ENCODE measurements at places on chromosomes 2 and 18. TPM values are rescaled to one million over a fixed set of nuclear protein-coding genes. Genes with fewer than 3 reads are reported as not detected.

The INHBB gene
- 5.8 TPM for total RNA-seq

The CROCC2 gene
- total RNA-seq: not detected

The FOXI3 gene
- not detected for total RNA-seq

The MYOM1 gene
- total RNA-seq: 32.0 TPM

The CCDC74B gene
- total RNA-seq: 1.5 TPM

The SCYGR4 gene
- total RNA-seq: not detected

The YWHAQ gene
- total RNA-seq: 339 TPM

The AAK1 gene
- 67.0 TPM for total RNA-seq

The ST8SIA3 gene
- total RNA-seq: not detected

The CREG2 gene
- not detected for total RNA-seq

The EVA1A gene
- total RNA-seq: 0.56 TPM

The HJURP gene
- total RNA-seq: 0.42 TPM

The MPV17 gene
- 69.0 TPM for total RNA-seq

The ADCYAP1 gene
- total RNA-seq: 0.60 TPM

The NGEF gene
- 0.88 TPM for total RNA-seq

The ITPRIPL1 gene
- total RNA-seq: 0.69 TPM

The ATL2 gene
- total RNA-seq: 69.2 TPM

The VIT gene
- total RNA-seq: 16.2 TPM

The NEMP2 gene
- 6.8 TPM for total RNA-seq

The TNFAIP6 gene
- total RNA-seq: 4.4 TPM

The MROH2A gene
- total RNA-seq: not detected

The SDC1 gene
- 1.2 TPM for total RNA-seq

The RBM44 gene
- total RNA-seq: 1.6 TPM

The TCF23 gene
- total RNA-seq: 10.7 TPM

The ABCG8 gene
- not detected for total RNA-seq

The SERPINB13 gene
- total RNA-seq: not detected

The POTEC gene
- not detected for total RNA-seq

The RAPH1 gene
- total RNA-seq: 48.4 TPM

The KLHL29 gene
- 10.6 TPM for total RNA-seq

The STPG4 gene
- total RNA-seq: 0.52 TPM

The STARD6 gene
- total RNA-seq: not detected

The ERICH2 gene
- total RNA-seq: 0.74 TPM

The RGPD6 gene
- total RNA-seq: 19.7 TPM

The PAX8 gene
- 3.6 TPM for total RNA-seq

The NR4A2 gene
- total RNA-seq: 15.5 TPM

The ITGB6 gene
- not detected for total RNA-seq

The RAD51AP2 gene
- not detected for total RNA-seq

The CHMP1B gene
- total RNA-seq: 44.0 TPM

The ANTXR1 gene
- total RNA-seq: 147 TPM

The GPR39 gene
- not detected for total RNA-seq

The DIS3L2 gene
- 21.7 TPM for total RNA-seq

The SCN2A gene
- 1.4 TPM for total RNA-seq

The BIRC6 gene
- total RNA-seq: 113 TPM

The FIGN gene
- total RNA-seq: 14.4 TPM

The C2orf78 gene
- not detected for total RNA-seq

The ZNF2 gene
- total RNA-seq: 2.7 TPM

The CHRNG gene
- total RNA-seq: not detected

The TLX2 gene
- total RNA-seq: not detected

The HEATR5B gene
- 14.5 TPM for total RNA-seq

The KCNE4 gene
- 23.0 TPM for total RNA-seq

The AOX1 gene
- 333 TPM for total RNA-seq

The BOLA3 gene
- 20.9 TPM for total RNA-seq

The C2orf15 gene
- 0.33 TPM for total RNA-seq

The DSG4 gene
- total RNA-seq: not detected

The MTHFD2 gene
- 83.7 TPM for total RNA-seq

The CBLN2 gene
- not detected for total RNA-seq

The FAHD2B gene
- 11.2 TPM for total RNA-seq

The SLC16A14 gene
- total RNA-seq: 5.9 TPM

The CFC1 gene
- total RNA-seq: not detected
